ENCODE measurements at places on chromosomes 3 and 15.

DNA sequence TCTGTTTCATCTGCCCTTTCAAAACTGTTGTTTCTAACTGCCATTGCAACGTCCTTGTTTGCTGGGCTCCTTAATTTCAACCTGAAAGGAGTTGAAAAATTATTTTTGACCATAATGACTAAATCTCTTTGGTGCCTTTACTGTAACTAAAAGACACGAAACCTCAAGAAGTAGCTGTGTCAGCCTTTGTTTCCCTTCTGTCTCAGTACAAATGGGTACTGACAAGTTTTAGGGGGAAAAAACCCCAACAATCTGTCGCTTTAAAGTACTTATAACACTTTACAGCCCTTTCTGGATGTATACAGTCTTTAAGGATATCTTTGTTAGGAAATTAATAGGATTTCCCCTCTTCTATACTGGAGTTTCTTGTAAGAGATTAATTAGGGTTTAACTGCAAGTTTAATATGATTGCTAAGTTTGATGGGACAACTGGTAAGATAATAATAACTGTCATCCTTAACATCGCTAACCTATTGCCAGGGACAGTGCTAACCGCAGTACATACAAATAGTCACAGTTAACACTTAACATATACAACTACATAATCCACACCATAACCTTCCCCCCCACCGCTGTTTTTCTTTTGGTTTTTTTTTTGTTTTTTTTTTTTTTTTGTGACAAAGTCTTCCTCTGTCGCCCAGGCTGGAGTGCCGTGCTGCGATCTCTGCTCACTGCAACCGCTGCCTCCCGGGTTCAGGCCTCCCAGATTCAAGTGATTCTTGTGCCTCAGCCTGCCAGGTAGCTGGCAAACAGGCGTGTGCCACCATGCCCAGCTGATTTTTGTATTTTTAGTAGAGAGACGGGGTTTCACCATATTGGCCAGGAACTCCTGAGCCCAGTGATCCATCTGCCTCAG lies 1.7 kb downstream of the GXYLT2 start:
- no peak for DNase-seq

DNA sequence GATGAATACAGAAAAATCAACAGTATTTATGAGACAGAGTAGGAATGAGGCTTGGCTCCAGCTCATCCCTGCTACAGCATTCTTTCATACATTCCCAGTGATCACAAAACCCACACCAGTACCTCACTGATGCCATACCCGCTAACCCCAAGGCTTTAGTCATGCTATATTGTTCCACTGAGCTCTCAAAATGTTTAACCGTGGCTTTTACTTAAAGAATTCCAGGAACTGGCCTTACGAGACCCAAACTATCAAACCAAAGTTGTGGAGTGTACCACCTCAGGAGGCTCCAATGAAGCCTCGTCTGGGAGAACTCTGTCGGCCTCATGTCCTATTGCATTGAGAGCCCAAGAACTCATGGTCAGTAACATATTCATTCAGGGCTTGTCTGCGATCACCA lies 278.9 kb downstream of the ULK4 start:
- no peak for DNase-seq

- DNase-seq: no peak
Observed at GRCh38 chr3:73559749-73560148, 65.0 kb downstream of the PDZRN3 start.

- peak; percentile 65 for DNase-seq
Observed at GRCh38 chr3:186849374-186849975, 7.0 kb downstream of the ADIPOQ start.

DNA sequence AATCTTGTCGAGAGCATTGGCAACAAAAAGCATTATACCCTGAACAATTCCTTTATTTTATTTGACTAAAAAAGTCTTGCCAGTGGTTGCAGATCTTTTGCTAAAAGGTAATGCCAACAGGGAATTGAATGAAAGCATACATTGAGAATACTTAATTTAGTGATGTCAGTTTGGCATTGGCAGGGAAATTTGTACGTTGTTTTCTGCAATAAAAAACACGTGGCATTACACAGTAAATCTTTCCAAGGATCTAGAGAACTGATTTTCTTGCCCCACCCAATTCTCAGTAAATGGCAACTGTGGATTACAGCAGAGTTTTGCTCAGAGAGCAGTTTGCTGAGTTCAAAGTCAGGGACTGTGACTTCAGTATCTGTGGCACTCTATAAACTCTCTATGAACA lies 38.3 kb upstream of the IGSF10 start:
- DNase-seq: no peak

All from GM20000 (cell line).